ENCODE measurements at places on chromosomes 2 and 18.
A peak's percentile ranks its signal among the peaks of the same experiment; 100 is the strongest.

DNA sequence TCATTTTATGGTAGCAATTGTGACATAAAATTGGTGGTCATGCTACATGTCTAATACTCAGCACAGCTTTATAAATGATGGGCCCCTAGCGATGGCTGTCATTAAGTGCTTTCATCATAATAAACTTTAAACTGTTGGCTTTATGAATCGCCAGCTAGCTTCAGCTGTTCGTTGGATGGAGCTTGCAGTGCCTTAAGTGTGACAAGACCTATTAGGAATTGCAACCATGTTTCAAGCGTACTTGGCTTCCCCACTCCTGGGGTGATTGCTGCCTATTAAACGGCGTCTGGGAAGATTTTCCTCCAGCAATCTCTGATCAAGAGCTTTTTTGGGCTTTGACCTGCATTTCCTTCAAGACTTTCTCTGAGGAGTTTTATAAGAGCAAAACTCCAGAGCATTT is 164.5 kb upstream of the SIX3 start:
- DNase-seq = no peak

DNA sequence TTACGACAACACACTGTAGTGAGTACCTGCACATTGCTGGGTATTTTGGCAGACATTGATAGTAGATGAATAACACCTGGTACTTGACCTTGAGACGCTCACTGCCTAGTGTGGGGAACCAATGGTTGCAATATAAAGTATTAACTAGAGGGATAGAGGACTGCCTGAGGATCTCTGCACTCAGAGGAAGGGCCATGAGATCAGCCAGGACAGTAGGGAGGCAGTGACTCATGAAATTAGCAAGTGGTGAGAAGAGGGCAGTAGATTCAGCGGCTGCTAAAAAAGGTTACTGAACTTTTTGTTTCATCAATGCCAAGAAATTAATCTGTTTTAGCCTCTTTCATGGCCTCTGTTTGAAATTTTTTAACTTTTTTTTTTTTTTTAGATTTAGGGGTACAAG is 250.8 kb upstream of the TCF4 start:
- no peak for DNase-seq

- no peak for DNase-seq
Observed at GRCh38 chr2:135052997-135053474, 944 bp downstream of the RAB3GAP1 start.

DNA sequence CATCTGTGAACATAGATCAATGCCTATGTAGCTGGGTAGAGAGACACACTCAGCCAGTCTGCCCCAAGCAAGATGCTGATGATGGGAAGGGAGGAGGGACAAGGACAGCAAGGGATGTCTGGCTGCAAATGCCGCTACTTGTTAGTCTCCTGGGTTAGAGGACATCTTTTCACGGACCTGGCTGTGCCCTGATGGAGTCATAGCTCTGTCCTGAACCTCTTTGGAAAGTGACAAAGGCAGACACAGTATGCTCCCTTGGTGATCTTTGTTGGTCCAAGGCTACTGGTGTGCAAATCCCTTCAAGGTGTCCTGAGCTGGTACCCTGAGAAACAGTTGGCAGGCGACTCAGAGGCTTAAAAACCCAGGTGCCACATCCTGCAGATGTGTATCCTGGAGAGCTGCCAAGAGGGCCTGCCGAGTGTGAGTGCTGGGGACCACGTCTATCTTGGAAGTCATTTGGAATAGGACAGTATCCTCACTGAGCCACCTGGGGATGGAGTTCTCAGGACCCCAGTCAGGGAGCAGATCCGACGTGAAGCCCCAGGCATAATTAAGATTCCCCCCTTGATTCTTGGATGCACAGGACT is 10.8 kb downstream of the FOSL2 start:
- DNase-seq = no peak

DNA sequence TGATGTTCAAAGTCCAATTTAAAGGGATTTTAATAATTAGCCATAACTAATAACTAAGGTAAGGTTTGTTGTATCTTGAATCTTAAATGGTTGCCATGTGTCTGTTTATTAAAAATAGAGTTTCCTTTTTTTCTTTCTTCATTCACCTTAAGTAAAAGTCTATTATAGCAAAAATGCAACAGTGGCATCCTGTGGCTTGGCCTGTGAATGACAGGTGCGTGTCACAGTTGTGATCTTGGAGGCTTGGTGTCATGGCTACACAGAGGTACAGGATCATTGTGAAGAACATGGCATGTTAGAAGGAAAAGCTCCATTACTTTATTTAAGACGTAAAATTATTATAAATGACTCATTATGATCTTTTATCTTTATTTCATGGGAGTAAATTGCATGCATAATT is 246.1 kb downstream of the BCL2 start:
- DNase-seq = no peak

- DNase-seq = no peak
Observed at GRCh38 chr2:159157361-159158209, 128.9 kb downstream of the WDSUB1 start.

- DNase-seq = no peak
Observed at GRCh38 chr2:182446087-182446486, 19.3 kb upstream of the PDE1A start.

DNA sequence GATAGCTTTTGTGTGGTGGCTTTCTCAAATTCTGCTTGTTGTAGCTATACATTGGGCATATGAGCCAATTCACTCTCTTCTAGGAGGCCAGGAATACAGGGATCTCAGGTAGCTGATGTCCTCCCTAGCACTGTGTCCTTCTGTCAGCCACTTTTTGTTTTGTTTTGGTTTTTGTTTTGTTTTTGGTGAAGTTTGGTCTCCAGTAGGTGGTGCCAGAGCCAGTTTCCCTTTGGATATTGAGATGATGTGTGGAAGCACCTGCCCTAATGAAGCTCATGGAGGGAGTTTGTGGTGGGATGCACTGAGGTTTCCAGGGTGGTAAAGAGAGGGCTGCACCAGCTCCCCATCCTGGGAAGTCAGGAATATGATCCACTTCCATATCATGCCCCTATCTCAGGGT is 100.5 kb upstream of the VWC2L start:
- no peak for DNase-seq

DNA sequence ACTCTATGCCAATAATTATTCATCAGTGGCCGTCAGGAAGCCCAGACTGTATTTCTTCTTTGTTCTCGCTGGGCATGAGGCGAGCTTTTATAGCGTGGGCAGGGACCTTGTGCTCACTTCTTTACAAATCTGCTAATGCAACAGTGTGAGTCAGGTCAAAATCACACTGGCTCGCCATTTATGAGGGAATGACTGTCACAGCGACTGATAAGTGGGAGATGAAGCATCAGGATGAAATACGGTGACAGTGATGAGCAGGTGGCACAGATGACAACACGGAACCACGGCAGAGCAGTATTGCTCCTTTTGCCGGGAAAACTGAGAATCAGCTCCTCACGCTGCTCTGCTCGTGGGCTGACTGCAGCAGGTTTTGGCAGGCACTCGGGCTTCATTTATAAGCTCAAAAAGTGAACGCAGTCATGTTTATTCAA is 20.5 kb downstream of the TYMS start:
- no peak for DNase-seq

GRCh38 chr2:1518867-1519530 is 105.7 kb downstream of the TPO start:
- DNase-seq = no peak

DNA sequence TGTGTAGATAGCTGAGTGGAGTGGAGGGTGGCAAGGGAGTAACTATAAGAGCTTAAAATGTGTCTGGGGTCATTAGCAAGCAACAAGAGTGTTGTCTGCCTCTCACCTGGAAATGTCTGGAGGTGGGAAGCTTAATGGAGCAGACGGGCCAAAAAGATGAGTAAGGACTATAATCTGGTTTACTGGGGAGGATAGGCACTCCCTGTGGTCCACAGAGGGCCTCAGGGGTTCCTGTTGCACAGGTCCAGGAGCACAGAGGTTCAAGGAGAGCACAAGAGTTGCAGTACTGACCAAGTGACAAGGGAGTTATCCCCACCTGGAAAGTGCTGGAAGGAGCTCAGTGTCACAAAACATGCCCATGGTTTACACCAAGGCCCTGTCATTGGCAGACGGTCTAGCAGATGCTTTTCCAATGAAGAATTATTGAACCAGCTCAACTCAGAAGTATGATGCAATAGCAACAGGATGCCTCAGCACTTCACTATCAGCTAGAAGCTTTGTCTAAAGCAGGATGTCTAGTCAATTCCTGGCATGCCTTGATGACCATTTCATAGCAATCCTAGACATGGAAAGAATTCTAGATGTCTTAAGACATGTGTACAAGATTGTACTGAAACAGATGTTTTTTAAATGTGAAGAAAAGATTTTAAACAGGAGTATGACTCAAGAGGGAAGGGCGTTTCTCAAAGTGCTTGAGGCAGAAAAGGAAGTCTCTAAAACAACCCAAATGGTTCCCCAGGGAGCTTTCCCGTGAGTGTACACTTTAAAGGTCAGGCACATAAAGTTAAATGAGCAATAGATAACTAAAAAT is 62.9 kb upstream of the SERPINE2 start:
- no peak for DNase-seq

GRCh38 chr2:52895726-52896340 is 871.8 kb upstream of the CHAC2 start:
- DNase-seq = no peak

GRCh38 chr2:235855011-235855410 is 313.2 kb downstream of the GBX2 start:
- no peak for DNase-seq

DNA sequence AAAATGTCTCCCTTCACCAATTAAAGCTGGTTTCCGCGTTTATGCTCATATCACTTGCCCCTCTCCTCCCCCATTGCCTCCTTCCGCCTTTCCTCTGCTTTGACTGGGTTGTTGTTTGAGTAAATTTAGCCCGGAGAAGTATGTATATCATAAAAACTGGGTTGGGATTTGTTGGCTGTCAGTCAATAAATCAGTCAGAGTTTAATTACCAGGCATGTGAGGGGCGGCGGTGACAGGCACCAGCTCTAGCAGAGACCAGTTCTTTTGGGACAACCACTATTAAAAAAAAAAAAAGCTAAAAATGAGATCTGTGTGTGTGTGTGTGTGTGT is 382.4 kb upstream of the SMIM21 start:
- no peak for DNase-seq

GRCh38 chr2:233173115-233173514 is 78.4 kb upstream of the ATG16L1 start:
- no peak for DNase-seq

DNA sequence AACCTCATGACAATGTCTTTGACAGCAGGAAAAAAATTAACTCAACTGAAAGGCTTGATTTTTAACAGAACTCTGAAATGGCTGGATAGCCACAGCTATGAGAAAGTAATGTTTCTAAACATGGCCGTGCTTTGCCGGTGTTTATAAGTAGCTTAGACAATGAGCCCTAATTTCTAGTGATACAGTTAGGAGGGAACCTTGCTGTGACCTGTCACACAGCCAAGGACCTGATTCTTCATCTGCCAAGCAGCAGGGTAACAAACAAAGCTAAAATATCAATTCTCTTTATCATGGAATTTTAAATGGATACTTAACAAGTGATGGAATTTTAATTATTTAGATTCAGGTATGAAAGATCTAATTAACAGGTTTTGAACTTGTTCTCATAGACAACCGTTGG is 24.3 kb upstream of the DYNC2LI1 start:
- DNase-seq = no peak

- DNase-seq = no peak
Observed at GRCh38 chr2:37773371-37774130, 102.1 kb upstream of the CDC42EP3 start.

DNA sequence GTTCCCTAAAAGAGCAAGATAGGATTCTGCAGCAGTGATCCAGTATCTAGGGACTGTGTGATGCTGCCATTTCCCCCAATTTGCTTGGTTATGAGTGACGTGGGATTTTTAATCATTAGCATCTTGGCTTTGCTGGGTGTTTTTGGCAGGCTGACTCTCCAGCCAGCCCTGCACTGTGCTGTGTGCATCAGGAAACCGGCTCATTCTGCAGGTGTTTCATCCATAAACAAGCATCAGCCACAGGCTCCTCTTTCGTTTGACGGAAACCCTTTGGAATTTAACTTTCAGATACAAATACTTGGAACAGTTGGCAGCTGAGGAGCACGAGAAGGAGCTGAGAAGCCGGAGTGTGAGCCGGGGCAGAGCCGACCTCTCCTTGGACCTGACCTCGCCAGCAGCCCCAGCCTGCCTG is 135.9 kb downstream of the TPGS2 start:
- no peak for DNase-seq

- DNase-seq = peak; percentile 36
Observed at GRCh38 chr2:30225131-30225762, 6.1 kb upstream of the LBH start.

GRCh38 chr18:78902795-78903435 is 76.7 kb upstream of the SALL3 start:
- DNase-seq = no peak

- no peak for DNase-seq
Observed at GRCh38 chr2:181991171-181991885, 5.7 kb downstream of the PPP1R1C start.

- DNase-seq = no peak
Observed at GRCh38 chr2:104790100-104790811, 63.7 kb upstream of the POU3F3 start.

GRCh38 chr18:63320975-63321265 is 1.4 kb upstream of the BCL2 start:
- DNase-seq = no peak

DNA sequence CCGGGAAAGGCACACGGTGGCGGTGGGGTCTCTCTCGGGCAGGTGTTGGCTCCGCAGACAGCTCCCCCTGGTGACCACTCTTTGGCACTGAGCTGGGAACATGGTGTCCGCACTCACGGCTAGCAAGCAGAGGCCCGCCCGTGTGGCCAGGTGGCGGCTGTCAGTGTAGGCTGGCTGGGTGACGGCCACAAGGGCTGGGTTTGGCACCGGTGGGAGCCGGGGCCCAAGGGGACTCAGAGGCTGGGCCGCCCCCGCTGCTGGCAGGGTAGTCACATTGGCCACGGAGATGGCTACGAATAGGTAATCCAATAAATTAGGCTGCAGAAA is 1071.7 kb downstream of the RPIA start:
- no peak for DNase-seq

GRCh38 chr2:112031473-112032223 is 23.4 kb upstream of the TMEM87B start:
- no peak for DNase-seq

- no peak for DNase-seq
Observed at GRCh38 chr2:168155680-168156079, 91.7 kb downstream of the STK39 start.

DNA sequence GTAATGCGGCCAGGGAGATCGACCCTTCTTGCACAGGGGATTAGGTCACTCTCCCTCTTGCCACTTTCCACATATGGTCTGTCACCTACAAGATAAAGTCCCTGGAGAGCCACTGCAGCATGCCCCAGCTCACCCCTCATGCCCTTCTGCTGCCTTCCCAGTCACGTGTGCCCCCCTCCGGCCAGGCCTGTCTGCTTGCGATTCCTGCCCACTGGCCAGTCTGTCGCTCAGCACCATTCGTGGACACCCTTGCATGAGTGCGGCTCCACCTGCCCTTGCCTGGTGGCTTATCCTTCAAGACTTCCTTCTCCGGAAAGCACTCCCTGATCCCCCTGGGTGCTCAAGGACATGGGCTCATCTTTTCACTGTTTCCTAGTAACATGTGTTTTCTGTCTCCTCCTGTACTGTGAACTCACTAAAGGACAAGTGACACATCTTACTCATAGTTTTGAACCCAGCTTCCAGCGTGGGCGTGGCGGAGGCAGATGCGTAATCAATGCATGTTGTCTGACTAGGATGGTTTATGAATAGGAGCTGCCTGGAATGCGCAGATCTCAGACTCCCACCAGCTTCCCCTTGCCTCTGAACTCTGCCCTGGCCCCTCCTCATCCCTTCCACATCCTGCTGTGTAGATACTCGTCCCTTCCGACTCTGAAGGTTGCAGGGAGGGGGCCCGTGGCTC is 7.8 kb upstream of the NT5DC4 start:
- no peak for DNase-seq
